ENCODE measurements at places on chromosomes 3 and 15.

DNA sequence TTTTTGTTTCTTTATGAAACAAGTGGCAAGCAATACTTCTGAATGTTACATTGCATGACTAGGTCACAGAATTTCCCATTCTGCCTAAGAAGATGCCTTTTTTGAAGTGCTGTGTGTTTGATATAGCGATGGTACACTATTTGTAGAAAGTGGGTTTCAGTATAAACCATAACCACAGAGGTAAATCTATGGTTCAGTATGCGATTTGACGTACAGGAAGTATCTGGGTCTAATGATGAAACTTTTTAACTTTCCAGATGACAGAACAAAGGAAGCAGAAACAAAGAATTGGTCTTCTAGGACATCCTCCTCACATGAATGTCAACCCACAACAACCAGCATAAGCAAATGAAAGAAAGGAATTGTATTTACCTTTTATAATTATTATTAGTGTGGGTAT, 133.4 kb upstream of the BHLHE40 start:
- DNase-seq: no peak

DNA sequence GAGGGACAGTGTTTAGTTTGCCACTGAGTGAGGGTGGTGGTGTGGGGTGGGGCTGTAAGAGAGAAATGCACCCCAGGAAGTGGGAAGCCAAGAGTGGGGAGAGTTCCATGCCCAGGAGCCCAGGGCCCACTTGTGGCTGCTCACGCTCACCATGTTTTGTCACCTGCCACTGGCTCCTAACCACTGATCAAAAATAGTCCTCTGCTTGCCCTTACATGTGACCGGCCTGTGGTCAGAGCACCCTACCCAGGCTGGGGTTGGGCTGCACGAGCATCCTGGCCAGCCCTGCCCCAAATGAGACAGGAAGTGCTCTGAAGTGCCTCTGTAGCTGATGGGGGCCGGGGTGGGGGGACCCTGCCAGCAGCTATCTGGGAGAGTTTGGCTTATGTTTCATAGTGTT, 216.3 kb downstream of the RPLP1 start:
- peak; percentile 5 for DNase-seq

GRCh38 chr15:79620112-79620857, 188.1 kb downstream of the MINAR1 start:
- no peak for DNase-seq

DNA sequence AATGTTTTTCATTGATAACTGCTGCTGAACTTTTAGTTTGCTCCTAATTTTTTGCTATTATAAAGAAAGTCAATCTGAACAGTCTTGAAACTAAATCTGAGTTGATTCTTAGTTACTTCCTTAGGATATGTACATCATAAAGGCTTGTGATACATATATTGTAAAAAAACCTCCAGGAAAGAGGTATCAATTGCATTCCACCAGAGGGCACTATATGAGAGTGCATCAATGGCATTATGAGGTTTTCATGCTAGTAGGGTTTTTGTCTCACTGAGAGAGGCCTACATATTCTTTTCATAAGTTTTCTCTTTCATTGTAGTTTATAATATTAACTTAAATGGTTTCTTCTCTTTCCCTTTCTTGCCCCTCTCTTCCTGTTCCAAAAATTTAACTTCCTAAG, 46.9 kb downstream of the PIK3R4 start:
- peak; percentile 71 for DNase-seq

DNA sequence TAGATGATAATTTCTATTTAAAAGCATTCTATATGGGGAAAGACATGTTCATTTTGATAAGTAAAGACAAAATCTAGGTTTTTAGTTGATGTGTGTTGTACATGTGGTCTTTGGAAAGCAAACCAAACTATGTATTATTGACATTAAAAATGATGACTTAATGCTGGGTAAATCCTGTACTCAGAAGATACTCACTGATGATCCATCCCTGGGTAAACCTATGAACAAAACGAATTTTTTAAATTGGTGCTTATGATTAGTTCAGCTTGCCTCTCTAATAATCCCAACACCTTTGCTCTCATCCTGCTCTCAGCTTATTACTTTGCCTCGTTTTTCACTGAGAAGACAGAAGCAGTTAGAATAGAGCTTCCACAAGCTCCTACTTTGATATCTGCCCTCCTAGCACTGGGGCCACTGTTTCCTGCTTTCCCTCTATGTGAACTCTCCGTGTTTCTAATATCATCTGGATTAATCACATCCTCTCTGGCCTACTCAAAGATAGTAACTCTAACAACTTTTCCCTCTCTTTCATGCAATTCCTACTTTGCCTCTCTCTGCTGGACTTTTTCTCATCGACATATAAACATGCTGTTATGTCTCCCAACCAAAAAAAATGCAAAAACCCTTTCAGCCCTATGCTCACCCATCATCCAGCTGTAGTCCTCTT, 29.3 kb downstream of the RARRES1 start:
- DNase-seq: no peak

DNA sequence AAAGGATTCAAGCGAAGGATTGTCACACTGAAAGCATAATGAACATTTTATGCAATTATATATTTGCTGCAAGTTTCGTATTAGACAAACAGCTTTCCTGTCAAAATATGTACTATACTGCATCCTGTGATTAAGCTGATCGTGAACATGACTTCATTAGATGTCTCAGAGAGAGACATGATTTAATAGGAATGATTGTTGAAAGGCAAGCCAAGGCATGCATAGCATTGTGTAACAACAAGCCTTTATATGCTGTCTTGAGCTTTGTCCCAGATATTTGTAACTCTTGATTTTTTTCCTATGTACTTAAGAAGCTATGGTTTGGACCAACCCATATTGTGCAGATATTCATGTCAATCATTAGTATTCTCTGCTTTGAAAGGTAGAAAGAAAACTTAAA, 309.1 kb downstream of the KCNH8 start:
- no peak for DNase-seq
